Activated T-helper 1 cell treated with anti-CD3 and anti-CD28 coated beads, Interleukin-2, amount 50 U/mL, for 16 hours (primary cell): ENCODE measurements at places on chromosomes 4 and X.

DNA sequence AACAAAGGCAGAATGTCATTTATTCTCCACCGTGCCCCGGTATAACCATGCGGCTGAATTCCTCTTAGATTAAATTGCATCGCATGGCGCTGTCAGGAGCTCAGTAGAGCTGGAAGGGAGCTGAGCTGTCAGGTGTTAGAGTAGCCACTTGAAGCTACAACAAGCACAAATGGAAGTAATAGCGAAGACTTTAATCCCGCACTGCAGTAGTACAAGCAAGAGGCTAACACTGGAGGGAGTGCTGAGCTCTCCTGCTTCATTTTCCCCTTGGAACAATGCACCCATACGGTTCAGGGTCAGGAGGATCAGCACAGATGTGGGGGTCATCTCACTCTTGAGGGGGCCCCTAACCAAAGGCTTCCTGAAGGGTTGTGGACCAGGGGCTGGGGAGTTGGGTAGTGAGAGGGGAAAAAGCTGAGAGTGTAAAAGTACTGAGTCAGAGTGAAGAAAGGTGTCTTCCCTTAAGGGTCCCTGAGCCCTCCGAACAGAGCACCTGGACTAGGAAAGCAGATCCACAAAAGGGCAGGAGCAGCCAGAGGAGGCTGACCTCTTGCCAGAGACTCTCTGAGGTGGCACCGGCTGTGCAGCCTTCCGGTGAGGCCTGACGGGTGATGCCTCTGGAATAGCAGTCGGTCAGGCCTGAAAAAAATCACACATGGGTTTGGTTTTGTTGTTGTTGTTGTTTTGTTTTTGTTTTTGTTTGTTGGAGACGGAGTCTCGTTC is 36.0 kb upstream of the CBR4 start:
- no peak for DNase-seq

- no peak for DNase-seq
These were observed 32.4 kb downstream of the PALLD start for GRCh38 chr4:168529257-168529656.

- DNase-seq = no peak
These were observed 14.5 kb downstream of the SHISA3 start for GRCh38 chr4:42411803-42412202.

GRCh38 chr4:93775551-93775950 is 53.0 kb upstream of the ATOH1 start:
- DNase-seq = no peak

DNA sequence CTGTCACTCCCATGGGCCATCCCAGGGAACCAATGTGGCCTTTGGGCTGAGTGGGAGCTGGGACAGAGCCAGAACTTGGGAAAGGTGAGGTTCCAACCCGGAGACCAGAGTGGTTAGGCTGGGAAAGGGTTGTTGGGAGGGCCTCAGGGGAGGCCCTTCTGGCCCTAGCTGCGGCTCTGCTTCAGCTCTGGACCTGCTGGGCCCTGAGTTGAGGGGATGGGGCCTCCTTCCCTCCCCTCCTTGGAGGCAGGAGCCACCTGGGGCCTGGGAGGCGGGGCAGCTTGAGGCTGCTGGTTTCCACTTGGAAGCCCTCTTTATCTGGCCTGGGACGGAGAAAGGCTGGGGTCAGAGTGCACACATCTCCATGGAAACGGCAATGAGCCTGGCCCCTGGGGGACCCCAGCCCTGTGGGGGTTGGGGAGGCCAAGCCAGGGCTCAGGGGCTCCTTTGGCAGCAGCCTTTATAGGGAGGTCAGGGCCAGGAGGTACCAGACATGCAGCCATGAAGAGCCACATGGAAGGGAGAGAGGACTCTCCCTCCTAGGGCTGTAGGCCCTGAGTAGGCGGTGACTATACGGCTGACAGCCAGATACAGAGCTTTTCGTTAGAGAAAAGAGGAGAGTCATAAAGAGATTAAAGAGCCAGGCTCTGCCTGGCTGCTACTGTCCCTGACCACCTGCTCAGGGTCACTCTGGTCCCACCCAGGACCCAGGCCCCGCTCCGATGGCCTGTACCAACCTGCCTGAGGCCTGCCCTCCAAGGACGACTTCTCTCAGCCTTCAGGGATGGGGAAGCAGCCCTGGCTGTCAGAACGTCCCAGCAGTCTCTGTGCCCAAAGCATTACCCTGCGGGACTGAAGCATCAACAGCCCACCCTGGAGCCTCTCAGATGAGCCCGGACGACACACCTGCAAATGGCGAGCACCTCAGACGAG is 6.9 kb upstream of the NSD2 start:
- no peak for DNase-seq

DNA sequence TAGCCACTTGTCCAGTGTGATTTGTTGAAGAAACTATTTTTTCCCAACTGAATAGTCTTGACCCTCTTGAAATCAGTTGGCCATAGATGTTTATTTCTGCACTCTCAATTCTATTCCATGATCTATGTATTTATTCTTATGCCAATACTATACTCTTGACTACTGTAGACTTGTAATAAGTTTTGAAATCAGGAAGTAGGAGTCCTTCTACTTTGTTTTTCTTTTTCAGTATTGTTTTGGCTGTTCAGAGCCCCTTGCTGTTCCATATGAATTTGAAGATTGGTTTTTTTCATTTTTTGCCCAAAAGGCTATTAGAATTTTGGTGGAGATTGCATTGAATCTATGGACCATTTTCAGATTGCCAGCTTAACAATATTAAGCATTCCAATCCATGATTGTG is 10.2 kb downstream of the SAP30 start:
- DNase-seq = no peak
